Activated CD4-positive, alpha-beta memory T cell treated with anti-CD3 and anti-CD28 coated beads for 36 hours (primary cell): ENCODE measurements at places on chromosomes 12 and 14.

DNA sequence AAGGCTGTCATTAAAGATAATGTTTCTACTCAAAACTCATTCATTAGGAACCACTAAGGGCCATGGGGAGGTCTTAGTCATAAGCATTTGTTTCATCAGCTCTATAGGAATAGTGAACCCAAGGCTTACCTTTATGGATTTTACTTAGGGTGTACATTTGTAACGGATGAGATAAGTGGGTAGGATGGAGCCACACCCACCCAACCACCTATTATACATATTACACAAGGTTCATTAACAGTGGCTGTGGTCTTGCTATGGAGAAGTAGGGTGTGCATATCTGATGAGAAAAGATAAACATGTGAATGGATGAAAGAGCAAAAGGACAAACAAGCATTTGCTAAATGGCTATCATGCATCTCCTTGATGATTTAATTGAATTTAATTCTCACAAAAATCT, 39.6 kb upstream of the ITPR2 start:
- DNase-seq, result no peak

DNA sequence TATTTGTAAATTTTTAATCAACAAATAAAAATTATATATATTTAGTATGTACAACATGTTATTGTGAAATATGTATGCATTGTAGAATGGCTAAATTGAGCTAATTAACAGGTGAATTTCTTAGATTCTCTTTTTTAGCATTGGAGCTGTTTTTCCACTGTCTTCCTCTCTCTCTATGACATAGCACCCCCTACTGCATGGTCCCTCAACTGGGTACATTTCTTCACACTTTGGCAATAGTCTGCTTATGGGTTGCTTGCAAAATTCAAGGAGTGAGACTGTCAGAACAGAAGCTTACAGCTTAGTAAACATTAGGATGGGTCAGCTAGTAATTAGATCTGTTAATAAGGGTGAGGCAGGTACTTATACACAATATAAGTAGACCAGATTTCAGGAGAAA, 658.5 kb upstream of the MGAT4C start:
- no peak for DNase-seq

- DNase-seq, result no peak
Measured at GRCh38 chr14:104450811-104451401, 128.7 kb upstream of the C14orf180 start.

DNA sequence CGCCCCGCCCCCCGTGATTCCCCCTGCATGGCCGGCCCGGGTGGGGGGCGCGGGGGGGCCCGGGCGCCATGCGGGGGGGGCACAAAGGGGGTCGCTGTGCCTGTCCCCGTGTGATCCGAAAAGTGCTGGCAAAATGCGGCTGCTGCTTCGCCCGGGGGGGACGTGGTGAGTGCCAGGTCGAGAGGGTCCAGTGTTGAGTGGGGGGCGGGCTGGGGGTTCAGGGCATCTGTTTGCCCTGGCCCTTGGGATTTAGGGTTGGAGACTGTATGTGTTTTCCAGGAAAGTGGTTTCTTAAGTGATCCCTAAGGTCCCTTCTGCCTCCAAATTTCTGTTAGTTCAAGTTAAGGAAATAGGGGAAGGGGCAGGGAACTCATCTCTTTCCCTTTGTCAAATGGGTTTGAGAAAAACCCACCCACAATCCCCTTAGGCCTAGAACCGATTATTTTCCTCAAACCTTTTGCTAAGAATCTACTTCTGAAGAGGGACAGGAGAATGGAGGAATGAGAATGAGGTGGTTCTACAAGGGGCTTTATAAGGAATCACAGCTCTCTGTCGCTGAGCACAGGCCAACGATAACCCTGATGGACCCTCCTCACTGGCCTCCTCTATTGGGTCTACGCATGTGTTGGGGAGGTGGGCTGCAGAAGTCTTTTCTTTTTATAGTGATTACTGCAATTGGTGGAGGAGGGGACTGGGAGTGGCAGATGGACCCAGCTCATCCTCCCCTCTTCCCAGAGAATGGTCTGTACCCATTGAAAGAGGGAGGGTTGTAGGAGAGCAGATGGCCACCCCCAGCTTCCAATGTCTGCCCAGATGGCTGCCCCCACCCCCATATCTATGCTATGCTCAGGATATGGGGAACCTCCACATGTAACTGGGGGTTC, 834 bp downstream of the ARHGEF25 start:
- DNase-seq, result no peak

GRCh38 chr12:108400056-108400455, 60.9 kb upstream of the CMKLR1 start:
- DNase-seq, result no peak

GRCh38 chr14:64715628-64716412, 11.6 kb downstream of the PLEKHG3 start:
- DNase-seq, result no peak

DNA sequence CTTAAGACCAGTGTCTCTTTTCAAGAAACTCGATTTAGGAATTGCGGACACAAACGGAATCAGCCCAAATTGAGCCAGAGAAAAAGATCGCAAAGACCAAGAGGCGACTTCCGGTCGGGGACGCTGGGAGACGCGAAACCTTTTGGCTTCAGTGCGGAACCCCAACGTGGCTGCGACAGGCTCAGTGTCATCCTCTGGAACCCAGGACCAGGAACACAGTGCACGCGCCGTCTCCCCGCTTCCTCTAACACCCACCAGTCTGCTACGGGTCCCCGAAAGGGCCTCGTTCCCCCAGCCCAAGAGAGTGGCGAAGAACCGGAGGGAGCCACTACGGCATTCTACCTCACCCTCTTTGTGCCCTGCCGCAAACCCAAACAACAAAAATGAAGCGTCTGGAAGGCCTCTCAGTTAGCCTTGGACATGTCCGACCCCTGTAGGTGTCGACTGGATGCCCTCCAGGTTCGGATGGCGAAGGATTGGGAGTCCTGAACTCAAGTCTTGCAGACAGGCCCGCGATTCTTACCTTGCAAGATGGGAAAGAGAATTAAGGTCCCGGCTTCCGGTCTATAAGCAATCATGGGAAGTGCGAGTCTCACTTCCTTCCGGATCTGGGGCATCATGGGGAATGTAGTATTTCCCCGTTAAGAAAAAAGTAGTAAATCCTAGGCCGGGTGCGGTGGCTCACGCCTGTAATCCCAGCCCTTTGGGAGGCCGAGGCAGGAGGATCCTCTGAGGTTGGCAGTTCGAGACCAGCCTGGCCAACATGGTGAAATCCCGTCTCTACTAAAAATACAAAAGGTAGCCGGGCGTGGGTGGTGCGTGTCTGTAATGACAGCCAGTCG, at the start of gene RPL6:
Gene RPL6 (minus strand): TSS at position 542 of the 842 bp plus-strand sequence. CDS start 949 bp downstream, outside the sequence.
- peak; percentile 86 for DNase-seq

- DNase-seq, result no peak
Measured at GRCh38 chr14:79896009-79896408, 315.3 kb downstream of the DIO2 start.

DNA sequence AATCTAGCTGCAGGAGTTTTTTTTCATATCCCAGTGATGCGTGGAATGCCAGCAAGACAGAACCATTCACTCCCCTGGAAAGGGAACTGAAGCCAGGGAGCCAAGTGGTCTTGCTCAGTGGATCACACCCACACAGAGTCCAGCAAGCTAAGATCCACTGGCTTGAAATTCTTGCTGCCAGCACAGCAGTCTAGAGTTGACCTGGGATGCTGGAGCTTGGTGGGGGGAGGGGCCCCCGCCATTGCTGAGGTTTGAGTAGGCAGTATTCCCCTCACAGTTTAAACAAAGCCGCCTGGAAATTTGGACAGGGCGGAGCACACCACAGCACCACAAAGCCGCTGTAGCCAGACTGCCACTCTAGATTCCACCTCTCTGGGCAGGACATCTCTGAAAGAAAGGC, 86.9 kb upstream of the STXBP6 start:
- DNase-seq, result no peak

GRCh38 chr14:95386536-95387095, 66.9 kb upstream of the CLMN start:
- DNase-seq, result no peak

GRCh38 chr12:132494294-132495164, 4.6 kb downstream of the FBRSL1 start:
- DNase-seq, result no peak

DNA sequence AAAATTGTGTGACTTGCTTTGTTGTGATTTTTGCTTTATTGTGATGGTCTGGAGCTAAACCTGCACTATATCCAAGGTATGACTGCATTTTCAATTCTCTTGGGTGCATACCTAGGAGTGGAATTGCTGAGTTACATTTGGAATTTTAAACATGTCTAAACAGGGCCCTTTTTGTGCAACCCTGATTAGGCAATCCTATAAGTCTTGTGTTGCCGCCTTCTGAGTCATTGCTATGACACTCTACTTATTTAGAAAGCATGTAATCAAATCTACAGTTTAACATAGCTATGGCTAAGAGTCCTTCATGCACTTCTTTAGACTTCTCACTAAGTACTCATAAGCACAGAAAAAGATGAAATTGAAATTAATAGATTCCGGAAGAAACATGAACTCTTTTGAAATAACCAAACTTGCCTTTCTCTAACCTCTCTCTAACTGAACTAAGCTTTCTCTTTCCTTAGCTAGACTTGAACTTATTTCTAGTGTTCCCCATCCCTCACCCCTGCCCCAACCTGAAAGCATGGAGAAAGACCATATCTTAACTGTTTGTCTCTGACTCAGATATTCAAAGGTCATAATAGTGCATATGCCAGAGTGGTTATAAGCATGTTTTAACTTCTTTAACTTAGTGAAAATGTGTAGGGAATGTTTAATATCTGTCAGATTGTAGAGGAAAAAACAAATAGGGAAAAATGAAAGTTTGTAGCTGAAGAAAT, 203.0 kb downstream of the SNAPC1 start:
- no peak for DNase-seq

DNA sequence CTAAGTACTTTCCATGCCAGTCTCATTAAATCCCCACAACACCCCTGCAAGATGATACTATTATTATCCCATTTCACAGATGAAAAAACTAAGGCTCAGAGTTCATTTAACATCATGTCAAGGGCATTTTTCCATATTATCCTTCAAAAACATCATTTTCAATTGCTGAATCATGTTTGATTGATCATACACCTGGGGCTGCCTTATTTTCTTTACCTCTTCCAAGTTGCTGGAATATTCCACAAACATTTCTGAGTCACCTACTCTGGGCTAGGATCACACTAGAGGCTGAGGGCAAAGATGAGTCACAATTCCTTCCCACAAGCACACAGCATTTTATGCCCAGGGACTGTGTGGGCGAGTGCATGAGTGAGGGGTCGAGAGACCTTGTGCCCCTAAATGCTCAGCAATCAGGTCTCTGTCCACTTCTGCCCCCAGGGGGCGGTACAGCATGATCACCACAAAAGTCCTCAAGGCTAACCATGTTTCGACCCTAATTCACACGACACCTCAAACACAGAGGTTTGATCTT, 14.1 kb upstream of the TMEM119 start:
- DNase-seq, result peak; percentile 75

- peak; percentile 25 for DNase-seq
Measured at GRCh38 chr12:132323171-132324010, 6.0 kb downstream of the GALNT9 start.
